Mammary epithelial cell (primary cell): ENCODE measurements at places on chromosomes 1 and 21. TPM values are rescaled to one million over a fixed set of nuclear protein-coding genes. Genes with fewer than 3 reads are reported as not detected.

Gene KCNH1
- not detected for polyA plus RNA-seq

Gene SMPDL3B
- 13.9 TPM for polyA plus RNA-seq

GRCh38 chr1:10607228-10607627, 132.5 kb downstream of the PEX14 start:
- no peak for DNase-seq

GRCh38 chr1:1833916-1834325, 55.7 kb upstream of the NADK start:
- DNase-seq, result no peak
